ENCODE measurements at places on chromosomes 6 and 20. TPM values are rescaled to one million over a fixed set of nuclear protein-coding genes. Genes with fewer than 3 reads are reported as not detected.
A peak's percentile ranks its signal among the peaks of the same experiment; 100 is the strongest.

Gene PRPF6
- 45.1 TPM for total RNA-seq

Gene SLC22A1
- 0.28 TPM for total RNA-seq

- DNase-seq: no peak
- H3K27ac ChIP-seq: no peak overlapping the region
- no peaks in the 10 kb centered on the region for H3K36me3 ChIP-seq
- H3K27me3 ChIP-seq: no peaks in the 10 kb centered on the region
Observed at GRCh38 chr6:1200409-1201101, 111.3 kb upstream of the FOXQ1 start.

DNA sequence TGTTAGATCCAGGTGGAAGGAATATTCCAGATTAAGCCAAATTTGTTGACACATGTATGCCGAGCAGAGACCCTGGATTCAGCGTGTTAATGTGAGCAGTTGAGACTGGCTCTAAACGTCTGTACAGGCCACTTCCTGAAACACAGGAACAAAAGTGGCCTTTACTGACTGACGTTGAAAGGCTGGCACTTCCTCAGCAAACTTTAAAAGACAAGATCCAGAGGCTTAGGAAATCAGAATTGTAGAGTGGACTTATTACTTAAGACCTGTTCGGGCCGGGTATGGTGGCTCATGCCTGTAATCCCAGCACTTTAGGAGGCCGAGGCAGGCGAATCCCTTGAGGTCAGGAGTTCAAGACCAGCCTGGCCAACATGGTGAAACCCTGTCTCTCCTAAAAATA, 125.7 kb upstream of the ARID1B start:
- no peak for DNase-seq
- H3K27me3 ChIP-seq: no peaks in the 10 kb centered on the region
- no peaks in the 10 kb centered on the region for H3K36me3 ChIP-seq
- no peak overlapping the region for H3K27ac ChIP-seq
- no peak overlapping the region for H3K4me3 ChIP-seq

DNA sequence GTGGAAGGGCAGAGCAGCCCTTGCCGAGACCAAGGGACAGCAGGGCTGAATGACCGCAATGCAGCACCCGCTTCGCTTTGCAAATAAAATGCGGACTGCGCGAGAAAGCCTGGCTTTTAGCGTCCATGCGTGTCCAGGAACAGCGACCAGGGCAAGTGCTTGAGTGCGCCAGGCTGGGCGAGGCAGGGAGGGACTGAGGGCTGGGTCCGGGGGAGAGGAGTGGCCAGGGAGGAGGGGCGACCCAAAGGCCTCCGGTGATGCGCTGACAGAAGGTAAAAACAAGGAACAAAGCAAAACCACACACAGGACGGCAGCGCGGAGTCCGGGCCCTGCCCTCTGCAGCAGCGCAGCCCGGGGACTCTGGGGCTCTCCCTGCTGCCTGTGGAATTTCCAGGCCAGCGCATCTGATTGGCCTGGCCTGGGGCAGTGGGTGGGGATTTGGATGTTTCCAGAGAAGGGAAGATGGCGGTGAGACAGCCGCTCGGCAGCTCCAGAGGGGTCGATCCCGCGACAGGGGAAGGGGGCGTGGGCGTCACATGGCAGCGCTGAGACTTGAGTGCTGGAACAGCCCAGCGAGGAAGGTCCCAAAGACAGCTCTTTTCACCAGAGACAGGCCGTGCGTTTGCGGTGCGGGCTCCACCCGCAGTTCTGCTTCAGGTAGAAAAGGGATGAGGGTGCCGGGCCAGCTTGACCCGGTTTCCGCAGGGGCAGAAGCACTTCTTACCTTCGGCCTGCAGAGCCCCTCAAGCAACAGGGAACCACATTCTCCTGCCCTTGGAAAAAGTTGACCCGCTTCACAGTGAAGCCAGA, 51.8 kb downstream of the SSR1 start:
- peaks cover 17% of the 10 kb centered on the region for H3K4me1 ChIP-seq
- H3K4me3 ChIP-seq: peak overlapping the region; percentile 40
- no peaks in the 10 kb centered on the region for H3K27me3 ChIP-seq
- H3K27ac ChIP-seq: no peak overlapping the region
- DNase-seq: peak; percentile 5

Gene COMMD7
- 25.8 TPM for total RNA-seq

- H3K4me3 ChIP-seq: no peak overlapping the region
- H3K36me3 ChIP-seq: peaks cover 15% of the 10 kb centered on the region
- H3K27me3 ChIP-seq: no peaks in the 10 kb centered on the region
- no peaks in the 10 kb centered on the region for H3K4me1 ChIP-seq
Observed at GRCh38 chr6:157123234-157123633, 200.1 kb downstream of the TMEM242 start.

DNA sequence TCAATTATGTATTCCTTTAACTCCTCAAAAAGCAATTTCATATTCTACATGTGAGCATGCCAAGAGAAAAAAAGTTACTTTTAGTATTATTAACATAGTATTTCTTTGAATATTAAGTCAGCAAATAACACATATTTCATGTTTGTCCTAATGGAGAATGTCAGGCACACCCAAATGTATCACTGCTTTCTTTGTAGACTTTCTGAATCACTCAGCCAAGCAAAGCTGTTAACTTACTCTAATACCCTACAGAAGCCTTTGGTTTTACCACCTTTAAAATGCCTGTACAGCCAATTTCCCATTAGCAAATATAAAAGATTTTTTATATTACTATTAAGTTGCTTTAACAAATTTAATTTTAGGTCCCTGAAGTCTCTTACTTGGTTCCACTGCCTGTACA, 23.8 kb downstream of the FRK start:
- no peak for DNase-seq
- no peak overlapping the region for H3K27ac ChIP-seq
- no peaks in the 10 kb centered on the region for H3K36me3 ChIP-seq
- H3K27me3 ChIP-seq: no peaks in the 10 kb centered on the region
- H3K4me3 ChIP-seq: no peak overlapping the region
- no peaks in the 10 kb centered on the region for H3K4me1 ChIP-seq

Gene PLCG1
- 103 TPM for total RNA-seq

GRCh38 chr6:27575594-27576361, 102.9 kb upstream of the ZNF184 start:
- H3K36me3 ChIP-seq: no peaks in the 10 kb centered on the region
- no peak overlapping the region for H3K4me3 ChIP-seq
- H3K27me3 ChIP-seq: no peaks in the 10 kb centered on the region

GRCh38 chr6:134376785-134377184, 58.9 kb upstream of the SGK1 start:
- no peaks in the 10 kb centered on the region for H3K27me3 ChIP-seq
- DNase-seq: no peak
- peaks cover 19% of the 10 kb centered on the region for H3K4me1 ChIP-seq
- H3K4me3 ChIP-seq: no peak overlapping the region
- no peaks in the 10 kb centered on the region for H3K36me3 ChIP-seq

Gene OR2H1
- not detected for total RNA-seq

DNA sequence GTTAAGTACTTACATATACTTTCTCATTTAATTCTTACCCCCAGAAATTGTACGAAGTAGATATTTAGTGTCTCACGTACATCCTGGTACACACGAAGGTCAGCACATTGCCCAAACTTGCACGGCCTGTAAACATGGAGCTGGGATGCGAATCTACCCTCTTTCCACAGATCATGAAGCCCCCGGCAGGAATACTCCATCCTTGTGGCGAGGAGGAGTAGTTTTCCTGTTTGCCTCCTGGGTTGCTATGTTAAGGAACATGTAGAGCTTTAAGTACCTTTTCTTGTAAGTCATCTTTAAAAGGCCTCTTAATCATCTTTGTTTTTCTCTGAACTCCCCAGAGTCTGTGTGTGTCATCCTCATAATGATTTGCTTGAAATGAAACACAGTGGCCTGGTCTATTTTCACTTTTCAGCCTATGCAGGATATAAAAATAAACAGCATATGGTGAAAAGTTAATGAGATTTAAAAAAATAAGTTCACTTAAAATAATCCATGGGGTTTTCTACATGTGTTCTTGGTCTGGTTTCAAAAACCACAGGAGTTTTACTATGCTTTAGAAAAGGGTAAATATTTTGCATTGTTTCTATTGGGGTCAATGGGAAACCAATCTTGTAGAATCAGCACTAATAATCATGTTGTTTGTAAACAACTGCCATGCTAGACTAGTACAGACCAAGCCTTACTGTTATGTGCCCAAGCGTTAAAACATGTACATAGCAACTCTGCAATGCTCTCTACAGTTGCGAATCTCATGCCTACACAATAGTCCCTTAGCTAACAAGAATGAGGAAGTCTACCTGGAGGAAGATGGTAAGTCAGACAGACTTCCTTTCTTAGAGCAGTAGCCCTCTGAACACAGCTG, 9.3 kb upstream of the ARID1B start:
- no peaks in the 10 kb centered on the region for H3K36me3 ChIP-seq
- no peak overlapping the region for H3K4me3 ChIP-seq
- DNase-seq: no peak
- H3K27ac ChIP-seq: no peak overlapping the region
- H3K4me1 ChIP-seq: no peaks in the 10 kb centered on the region

GRCh38 chr6:80106418-80107235, at the start of gene BCKDHB:
TSS of gene BCKDHB (plus strand) at chr6:80106671. CDS start at chr6:80106694, 23 bp downstream.
- no peaks in the 10 kb centered on the region for H3K27me3 ChIP-seq
- H3K4me1 ChIP-seq: peaks cover 2% of the 10 kb centered on the region
- peak; percentile 98 for DNase-seq
- H3K4me3 ChIP-seq: peak within 1 kb of the TSS; percentile 67
- no peaks in the 10 kb centered on the region for H3K36me3 ChIP-seq
- H3K27ac ChIP-seq: peak within 1 kb of the TSS; percentile 38

DNA sequence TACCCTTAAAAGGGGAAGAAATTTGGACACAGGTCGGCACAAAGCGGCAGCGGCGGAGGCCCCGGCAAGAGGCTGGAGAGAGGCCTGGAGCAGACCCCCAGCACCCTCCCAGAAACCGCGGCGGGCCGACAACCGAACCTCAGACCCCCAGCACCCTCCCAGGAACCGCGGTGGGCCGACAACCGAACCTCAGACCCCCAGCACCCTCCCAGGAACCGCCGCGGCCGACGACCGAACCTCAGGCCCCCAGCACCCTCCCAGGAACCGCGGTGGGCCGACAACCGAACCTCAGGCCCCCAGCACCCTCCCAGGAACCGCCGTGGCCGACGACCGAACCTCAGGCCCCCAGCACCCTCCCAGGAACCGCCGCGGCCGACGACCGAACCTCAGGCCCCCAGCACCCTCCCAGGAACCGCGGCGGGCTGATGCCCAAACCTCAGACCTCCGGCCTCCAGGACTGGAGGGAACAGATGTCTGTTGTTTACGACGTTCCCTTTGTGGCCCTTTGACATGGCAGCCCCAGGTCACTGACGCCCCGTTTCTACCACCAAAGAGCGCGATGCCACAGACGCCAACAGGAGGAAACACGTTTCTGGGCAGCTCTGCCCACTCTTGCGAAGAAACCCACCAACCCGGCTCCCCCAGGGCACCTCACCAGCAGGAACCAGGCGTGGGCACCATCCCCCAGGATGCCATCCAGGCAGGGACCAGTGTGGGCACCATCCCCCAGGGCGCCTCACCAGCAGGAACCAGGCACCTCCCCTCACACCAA, 28.4 kb downstream of the ZBTB46 start:
- no peak for DNase-seq
- no peak overlapping the region for H3K27ac ChIP-seq
- H3K4me3 ChIP-seq: no peak overlapping the region

DNA sequence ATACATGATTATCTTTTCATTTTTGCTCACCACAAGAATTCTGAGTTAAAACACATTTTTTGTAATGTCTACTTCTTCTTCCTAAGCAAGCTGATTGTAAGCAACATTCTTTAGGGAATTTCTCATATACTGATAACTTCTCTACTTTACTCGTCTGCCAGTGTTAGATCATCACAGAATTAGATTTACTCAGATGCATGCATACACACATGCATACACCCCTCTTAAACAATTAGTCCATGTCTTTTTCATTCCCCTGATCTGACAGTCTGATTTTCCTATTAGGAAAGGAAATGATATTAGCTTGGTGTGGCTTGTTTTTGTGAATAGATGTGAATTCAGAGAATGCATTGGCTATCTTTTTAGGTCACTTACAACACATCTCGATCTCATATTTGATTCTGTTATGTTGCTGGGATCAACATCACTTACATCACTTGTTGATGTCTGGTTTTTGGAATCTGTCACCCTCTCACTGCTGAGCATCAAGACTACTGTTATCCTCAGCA, 91.4 kb downstream of the FIG4 start:
- no peak overlapping the region for H3K4me3 ChIP-seq
- no peak overlapping the region for H3K27ac ChIP-seq
- H3K36me3 ChIP-seq: no peaks in the 10 kb centered on the region

DNA sequence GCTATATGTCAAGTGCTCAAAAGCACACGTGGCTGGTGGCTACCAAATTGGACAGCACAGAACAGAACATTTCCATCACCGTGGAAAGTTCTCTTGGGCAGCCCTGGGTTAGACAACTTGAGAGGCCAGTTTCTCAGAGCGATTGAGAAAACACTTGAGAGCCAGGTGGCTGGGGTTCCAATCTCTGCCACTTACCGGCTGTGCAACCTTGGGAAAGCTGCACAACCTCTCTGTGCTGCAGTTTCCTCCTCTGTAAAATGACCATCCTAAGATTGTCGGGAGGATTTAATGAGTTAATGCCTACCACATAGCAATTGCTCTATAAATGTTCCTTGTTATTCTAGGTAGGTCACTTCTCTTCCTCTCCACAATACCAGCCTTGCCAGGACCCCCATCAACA, 25.1 kb upstream of the NFATC2 start:
- no peak overlapping the region for H3K4me3 ChIP-seq
- no peaks in the 10 kb centered on the region for H3K4me1 ChIP-seq
- H3K27me3 ChIP-seq: peaks cover 22% of the 10 kb centered on the region
- no peak overlapping the region for H3K27ac ChIP-seq
- H3K36me3 ChIP-seq: no peaks in the 10 kb centered on the region
- DNase-seq: no peak

GRCh38 chr6:87473419-87473903, 687 bp downstream of the SLC35A1 start:
- H3K36me3 ChIP-seq: peaks cover 6% of the 10 kb centered on the region
- peaks cover 3% of the 10 kb centered on the region for H3K4me1 ChIP-seq
- peak overlapping the region; percentile 88 for H3K4me3 ChIP-seq

GRCh38 chr6:143034689-143035334, 25.9 kb upstream of the AIG1 start:
- no peak for DNase-seq
- H3K27me3 ChIP-seq: no peaks in the 10 kb centered on the region
- no peaks in the 10 kb centered on the region for H3K4me1 ChIP-seq
- H3K27ac ChIP-seq: no peak overlapping the region
- H3K36me3 ChIP-seq: no peaks in the 10 kb centered on the region

DNA sequence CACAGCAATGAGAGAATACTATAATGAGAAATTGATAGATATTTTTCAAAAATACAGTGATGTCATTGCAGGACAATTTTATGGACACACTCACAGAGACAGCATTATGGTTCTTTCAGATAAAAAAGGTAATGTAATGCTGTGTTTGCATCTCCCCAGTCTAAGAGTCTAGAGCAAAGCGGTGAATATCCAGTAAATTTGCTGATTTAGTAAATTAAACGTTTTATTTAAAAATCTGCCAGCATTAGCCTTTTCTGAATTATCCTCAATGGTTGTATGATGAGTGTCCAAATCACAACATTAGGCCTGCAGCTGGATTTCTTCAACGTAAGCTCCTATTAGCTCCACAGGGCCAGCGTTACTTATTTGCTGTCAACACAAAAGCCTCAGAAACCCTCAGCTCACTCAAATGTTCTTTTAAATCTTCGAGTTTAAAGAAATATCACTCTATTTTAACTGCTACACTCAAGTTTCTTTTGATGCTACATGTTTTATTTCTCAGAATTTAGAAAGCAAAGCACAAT, 16.0 kb downstream of the SMPDL3A start:
- DNase-seq: no peak
- H3K4me1 ChIP-seq: no peaks in the 10 kb centered on the region
- no peaks in the 10 kb centered on the region for H3K36me3 ChIP-seq
- no peaks in the 10 kb centered on the region for H3K27me3 ChIP-seq
- no peak overlapping the region for H3K27ac ChIP-seq

GRCh38 chr20:25160467-25160866, 35.0 kb upstream of the ENTPD6 start:
- no peaks in the 10 kb centered on the region for H3K4me1 ChIP-seq
- no peak overlapping the region for H3K4me3 ChIP-seq
- H3K27ac ChIP-seq: no peak overlapping the region
- no peak for DNase-seq
- no peaks in the 10 kb centered on the region for H3K36me3 ChIP-seq

Measured in thymus (tissue), 14 donors.